ENCODE measurements at places on chromosomes 6 and 20.

DNA sequence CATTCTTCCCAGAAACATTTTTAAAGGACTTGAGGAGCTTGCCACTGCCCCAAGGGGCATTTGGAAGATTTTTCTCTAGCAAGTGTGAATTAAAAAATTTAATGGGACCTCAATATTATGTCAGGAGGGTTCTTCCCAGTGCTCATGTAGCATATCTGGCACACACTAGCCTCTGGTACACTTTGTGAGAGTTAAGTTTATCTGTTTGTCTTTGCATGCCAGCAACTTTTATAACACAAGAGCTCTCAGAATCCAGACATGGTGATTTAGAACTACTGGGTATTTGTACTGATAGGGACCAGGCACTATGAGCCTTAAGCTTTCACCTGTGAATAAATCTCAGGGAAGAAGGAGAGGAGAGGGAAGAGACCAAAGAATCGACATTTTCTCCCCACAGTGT is 12.9 kb downstream of the SPINT3 start:
- DNase-seq: no peak

- DNase-seq: no peak
Measured at GRCh38 chr20:3757268-3757667, 10.3 kb downstream of the ADISSP start.

- no peak for DNase-seq
Measured at GRCh38 chr6:25342802-25343201, 63.6 kb downstream of the CARMIL1 start.

- no peak for DNase-seq
Measured at GRCh38 chr6:119426619-119427018, 77.1 kb upstream of the MAN1A1 start.

DNA sequence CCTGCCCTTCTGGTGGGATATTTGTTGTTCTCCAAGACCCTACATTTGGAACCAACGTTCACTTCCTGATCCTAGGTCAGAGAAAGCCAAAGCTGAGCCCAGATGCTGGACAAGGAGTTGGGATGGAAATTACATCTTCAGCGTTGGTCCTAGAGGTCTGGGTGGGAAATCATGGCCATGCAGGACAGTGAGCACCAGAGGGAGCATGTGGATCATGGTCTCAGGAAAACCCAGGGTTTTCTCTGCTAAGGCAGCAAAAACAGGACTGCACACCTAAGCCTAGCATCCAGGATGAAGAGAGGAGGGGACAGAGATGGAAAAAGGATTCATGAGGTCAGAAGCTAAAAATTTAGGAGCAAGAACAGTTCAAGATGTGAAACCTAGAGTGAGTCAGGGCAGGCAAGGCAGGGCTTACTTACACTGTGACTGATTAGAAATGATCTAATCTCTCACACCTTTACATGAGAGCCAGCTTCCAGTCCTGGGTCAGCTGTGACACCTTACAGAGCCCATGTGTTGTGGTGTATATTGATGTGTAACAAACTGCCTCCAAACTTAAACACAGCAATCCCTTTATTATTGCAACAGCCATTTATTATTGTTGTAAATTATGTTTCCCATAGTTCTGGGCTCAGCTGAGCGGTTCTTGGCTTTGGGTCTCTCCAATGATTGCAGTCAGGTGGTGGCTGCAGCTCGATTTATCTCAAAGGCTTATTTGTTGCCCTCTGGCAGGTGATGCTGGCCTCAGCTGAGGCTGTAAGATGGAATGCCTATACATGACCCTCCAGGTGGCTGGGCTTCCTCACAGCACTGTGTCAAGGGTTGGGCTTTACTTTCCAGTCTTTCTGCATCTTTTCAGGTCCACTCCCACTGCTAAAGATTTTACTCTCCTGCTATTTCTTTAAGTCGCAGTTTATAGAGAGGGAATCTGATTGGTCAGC is 6.5 kb downstream of the C20orf202 start:
- DNase-seq: peak; percentile 9

- DNase-seq: peak; percentile 17
Measured at GRCh38 chr20:60255866-60256265, 297.6 kb downstream of the CDH26 start.

GRCh38 chr6:15673666-15674065 is 10.8 kb upstream of the DTNBP1 start:
- no peak for DNase-seq

DNA sequence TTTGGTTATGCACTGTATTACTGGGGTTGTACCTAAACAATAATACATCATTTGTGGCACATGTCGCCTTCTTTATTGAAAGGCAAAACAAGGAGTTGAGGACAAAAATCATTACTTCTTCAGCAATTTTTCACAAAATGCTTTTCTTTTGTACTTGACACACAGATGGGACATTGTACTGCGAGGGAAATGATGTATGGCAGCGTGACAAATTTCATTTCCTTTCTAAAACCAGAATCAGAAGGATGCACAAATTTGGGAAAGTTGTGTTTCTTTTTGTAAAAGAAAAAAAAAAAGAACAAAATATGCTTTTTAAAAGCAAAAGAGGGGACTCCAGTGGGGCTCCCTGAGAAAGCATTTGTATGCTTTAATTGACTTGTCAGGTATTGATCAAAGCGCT is 394.0 kb upstream of the SLC35B3 start:
- no peak for DNase-seq

GRCh38 chr20:57048027-57048869 is 218.2 kb downstream of the BMP7 start:
- peak; percentile 2 for DNase-seq

DNA sequence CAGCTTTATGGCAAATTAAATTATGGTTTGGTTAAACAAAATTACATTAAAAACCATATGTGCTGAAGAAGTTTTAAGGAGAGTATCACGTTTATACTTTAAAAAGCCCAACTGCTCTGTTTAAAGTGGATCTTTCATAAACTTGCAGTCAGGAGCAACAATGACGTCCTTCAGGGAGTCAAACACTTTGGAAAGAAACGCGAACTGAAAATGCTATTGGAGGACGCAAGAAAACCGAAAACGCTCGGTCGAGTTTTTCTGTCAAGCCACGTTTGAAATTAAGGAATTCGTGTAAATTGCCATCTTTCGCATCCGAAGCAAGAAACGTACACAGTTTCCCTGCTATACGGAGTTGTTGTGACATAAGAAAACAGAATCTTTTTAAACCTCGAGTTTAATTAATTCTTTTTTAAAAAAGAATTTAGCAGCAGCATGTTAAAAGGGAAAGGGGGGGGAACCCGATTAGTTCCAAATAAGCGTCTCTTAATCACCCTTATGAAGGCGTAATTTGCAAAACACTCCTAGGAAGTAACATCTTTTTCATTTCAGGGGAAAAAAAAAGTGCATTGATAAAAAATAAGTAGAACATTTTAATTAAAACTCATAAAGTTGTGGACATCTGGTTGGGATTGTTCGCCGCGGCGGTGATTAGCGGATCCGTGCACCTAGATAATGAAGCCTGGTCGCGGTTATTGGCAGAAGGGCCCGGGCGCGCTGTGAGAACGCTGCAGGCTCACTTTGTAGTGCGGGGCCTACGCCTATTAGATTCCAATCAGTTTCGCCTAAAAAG is 295.4 kb downstream of the TFAP2C start:
- no peak for DNase-seq

GRCh38 chr6:39203436-39204159 is 25.7 kb downstream of the KCNK5 start:
- peak; percentile 74 for DNase-seq

- DNase-seq: no peak
Measured at GRCh38 chr6:124303971-124304370, 500.3 kb downstream of the NKAIN2 start.

DNA sequence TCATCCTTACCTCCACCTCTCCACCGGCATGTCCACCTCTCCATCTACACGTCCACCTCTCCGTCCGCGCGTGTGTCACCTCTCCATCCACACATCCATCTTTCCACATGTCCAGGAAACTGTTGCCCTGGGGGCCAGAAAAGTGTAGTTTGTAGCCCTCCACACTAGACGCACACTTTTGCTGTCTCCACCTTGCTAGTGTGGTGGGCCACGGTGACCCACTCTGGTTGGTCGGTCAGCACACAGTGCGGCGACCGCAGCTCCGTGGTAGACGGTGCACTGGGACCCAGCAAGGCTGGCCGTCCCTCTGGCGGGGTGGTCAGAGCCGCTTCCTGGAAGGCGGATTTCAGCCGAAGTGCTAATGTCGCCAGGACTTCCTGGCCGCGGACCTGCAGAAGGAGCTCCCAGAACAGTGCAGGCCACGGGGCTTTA is 268.6 kb downstream of the DLL1 start:
- DNase-seq: no peak

- DNase-seq: no peak
Measured at GRCh38 chr6:73791336-73791735, 95.3 kb downstream of the CD109 start.

GRCh38 chr6:134447423-134447822 is 129.5 kb upstream of the SGK1 start:
- peak; percentile 61 for DNase-seq

DNA sequence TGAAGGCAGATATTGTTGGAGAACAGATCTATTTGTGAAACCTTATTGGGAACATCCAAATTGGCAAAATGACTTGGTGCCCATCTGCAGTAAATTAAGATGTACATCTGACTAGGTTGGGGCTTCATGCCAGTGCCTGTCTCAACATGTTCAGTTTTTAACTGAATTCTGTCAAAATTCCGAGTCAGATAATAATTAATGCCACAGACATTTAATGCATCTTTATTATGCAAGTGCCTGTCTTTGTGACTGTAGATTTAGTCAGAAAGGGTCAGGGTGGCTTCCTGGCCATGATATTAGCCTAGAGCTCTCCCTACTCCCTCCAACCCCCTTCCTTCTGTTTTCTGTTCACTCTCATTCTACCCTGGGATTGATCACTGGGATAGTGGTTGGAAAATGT is 199.3 kb upstream of the FLRT3 start:
- no peak for DNase-seq

DNA sequence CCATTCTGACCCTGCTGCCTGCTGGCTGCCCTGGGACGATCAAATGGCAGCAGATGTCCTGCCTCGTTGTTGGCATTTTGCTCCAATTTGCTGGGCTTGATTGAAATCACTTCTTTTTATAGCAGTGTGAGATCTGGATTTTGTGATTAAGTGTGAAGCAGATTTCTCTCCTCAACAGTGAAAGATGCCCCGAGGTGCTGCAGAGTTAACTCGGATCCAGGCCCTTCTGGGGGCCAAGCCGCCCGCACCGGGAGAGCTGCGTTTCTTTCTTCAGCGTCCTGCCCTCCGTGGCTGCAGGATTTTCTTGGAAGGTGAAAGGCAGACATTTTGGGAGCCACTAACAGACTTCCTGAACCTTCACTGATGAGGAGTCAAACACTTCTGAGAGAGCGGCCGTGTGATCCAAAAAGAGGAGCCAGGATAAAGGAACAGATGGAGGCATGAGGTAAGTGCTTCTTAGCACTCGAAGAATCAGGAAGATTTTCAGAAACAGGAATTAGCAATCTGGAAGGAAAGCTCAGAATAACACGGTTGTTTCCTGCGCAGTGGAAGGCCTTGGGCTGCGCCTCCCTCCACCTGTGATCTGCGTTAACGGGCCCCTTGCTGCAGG is 139.5 kb upstream of the AFDN start:
- no peak for DNase-seq

Data from renal cortical epithelial cell (primary cell).